ENCODE measurements at places on chromosomes 5 and 9.

DNA sequence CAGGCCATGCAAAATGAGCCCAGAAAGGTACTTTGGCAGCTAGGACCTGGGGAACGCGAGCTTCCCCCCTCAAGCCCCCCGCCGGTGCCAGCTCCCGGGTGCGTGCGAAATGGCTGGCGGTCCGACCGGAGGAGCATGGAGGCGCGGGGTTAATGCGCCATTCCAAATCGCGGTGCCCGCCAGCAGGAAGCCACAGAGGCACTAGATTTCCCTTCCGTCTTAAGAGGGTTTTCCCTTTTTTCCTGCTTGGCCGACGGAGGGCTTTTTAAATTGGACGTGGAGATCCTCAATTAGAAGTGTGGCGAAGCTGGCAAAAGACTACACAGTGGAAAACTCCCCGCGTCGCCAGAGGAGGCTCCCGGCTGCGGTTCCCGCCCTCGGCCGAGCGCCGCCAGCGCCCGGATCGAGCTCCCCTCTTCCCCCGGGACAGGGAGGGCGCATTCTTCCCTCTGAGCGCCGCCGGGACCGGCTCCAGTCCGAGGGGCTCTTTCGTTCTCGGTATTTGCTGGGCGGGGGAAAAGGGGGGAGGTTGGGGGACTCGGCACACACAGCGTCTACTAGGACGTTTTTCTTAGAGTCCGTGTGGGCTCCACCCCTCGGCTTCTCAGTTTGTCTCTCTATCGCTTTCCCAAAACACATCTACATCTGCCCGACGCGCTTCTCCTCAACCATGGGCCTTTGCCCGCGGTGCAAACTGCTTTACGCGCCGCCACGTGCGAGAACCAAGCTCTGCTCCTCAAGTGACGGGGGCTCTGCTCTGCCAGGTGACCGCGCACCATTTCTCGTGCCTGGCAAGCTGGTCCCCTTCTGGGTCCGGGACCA, 3.0 kb downstream of the GDNF start:
- DNase-seq, result no peak

- no peak for DNase-seq
Measured at GRCh38 chr9:101442318-101442717, 6.7 kb upstream of the ALDOB start.

- no peak for DNase-seq
Measured at GRCh38 chr5:135678640-135679268, 100.0 kb upstream of the CXCL14 start.

- DNase-seq, result no peak
Measured at GRCh38 chr9:33765411-33765810, 29.9 kb upstream of the PRSS3 start.

DNA sequence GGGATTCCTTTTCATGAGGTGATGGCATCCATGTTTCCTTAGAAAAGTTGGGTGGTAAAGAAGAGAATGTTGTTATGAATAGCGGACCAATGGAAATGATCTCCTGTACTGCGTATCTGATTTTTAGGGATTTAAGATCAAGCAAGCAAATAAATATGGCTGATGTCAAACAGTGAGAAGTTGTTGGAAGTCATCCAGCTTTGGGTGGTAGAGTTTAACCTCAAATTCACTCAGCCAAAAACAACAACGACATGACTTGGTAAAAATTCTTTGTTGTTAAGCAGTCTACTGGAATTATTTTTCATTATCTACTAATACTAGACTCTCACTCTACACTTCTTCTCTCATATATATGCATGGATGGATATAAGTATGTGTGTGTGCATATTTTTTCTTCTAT, 426.5 kb downstream of the CTNND2 start:
- DNase-seq, result no peak

DNA sequence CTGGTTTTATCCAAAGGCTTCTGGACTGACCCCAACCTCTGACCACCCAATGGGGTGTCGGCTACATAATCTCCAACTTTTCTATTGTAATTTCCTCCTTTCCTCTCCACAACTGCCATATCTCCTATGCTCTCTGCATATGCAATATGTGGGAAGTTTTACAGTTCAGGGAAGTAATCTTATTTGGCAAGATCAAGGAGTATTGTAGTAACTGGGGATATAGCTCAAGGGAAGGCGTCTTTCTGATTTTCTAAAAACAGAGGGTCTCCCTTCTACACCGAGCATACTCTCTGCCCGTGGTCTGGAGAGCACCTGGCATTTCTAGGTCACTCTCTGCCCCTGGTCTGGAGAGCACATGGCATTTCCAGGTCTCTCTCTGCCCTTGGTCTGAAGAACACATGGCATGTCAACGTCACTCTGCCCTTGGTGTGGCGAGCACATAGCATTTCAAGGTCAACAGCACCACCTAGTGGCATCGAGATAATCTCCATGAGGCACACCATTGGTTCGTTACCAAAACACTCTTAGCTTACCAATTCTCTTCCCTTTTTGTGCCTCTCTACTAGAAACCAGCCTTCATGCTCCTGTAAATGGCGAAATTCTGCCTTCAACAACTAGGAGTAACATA, 616.4 kb upstream of the NUDT12 start:
- DNase-seq, result no peak

DNA sequence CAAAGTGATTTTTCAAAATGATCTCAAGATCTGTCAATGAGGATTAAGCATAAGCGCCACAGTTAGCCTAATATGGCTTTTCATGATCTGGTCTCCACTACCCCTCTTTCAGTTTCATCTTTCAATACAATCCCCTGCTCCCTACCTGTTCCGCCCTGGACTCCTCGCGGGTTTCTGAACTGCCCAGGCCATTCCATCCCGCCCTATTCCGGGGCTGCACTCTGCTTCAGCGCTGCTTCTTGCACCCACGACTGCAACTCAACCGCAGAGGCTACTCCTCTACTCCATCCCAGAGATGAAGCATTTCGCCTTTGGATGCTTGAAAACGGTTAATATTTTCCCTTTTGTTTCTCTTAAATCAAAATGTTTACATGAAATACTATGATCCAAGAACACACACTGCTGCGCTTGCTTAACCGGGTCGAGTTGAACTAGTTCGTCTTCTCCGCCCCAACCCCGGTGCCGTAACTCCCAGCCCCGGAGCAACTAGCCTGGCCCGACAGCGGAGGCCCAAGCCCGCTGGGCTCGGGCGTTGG, 716 bp upstream of the OTULIN start:
- DNase-seq, result no peak

GRCh38 chr9:72721067-72721466, 199.7 kb downstream of the TMC1 start:
- DNase-seq, result no peak

- DNase-seq, result no peak
Measured at GRCh38 chr5:178590141-178590923, at the start of gene COL23A1. Gene COL23A1, minus strand, starts transcription at chr5:178590393.

DNA sequence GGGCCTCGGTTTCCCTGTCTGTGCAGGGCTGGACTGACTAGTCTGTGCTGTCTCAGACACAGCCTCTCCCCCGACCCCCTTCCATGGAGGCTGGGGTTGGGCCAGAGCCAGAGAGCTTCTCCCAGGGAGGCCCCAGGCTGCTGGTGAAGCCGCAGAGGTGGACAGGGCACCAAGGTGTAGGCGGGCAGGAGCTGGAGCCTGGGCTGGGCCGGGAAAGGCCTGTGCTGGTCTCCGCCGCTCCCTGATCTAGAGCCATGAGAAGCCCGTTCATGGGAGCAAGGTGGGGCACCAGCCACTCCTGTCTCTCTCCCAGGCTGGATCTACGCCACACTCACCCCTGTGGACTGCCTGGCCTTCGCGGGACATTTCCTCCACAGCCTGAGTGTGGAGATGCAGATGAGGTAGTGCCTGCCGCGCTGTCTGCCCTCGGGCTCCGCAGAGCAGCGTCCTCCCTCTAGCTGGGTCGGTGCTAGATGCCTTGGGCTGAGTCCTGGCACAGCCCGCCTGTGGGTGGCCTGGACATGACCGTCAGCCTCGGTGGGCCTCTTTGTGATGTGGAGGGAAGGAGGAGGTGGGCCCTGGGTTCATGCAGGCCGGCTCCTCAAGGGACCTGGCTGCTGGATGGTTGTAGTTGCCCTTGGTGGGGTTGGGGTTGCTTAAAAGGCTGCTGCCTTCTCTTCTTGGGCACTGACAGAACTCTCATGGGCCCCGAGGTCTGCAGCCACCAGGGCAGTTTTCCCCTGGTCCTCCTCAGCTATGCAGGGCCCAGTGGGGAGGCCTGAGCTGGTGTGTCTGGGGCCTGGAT, 79.4 kb downstream of the PHF2 start:
- DNase-seq, result no peak

- DNase-seq, result no peak
Measured at GRCh38 chr9:136105398-136106135, 10.5 kb upstream of the NACC2 start.

DNA sequence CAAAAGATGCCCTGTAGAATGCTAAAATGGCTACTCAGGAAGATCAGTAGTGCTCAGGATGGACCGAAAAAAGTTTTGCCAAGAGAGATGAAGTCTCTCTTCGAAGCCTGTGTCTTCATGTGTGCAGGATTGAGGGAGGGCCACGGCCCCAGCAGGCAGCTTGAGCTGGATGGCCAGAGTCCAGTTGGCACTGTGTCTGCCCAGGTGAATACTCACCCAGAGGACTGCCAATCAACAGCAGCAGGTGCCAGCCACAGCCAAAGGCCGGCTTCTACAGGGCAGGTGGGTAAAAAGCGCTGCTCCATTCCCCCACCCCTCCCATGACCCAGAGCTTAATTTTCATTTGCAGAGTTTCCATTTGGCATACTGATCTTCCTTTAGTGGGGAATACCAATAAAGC, 287.9 kb upstream of the ZNF608 start:
- no peak for DNase-seq

GRCh38 chr9:112532427-112532826, 45.8 kb downstream of the KIAA1958 start:
- DNase-seq, result no peak

- no peak for DNase-seq
Measured at GRCh38 chr5:74272024-74272775, 368.3 kb downstream of the ENC1 start.

DNA sequence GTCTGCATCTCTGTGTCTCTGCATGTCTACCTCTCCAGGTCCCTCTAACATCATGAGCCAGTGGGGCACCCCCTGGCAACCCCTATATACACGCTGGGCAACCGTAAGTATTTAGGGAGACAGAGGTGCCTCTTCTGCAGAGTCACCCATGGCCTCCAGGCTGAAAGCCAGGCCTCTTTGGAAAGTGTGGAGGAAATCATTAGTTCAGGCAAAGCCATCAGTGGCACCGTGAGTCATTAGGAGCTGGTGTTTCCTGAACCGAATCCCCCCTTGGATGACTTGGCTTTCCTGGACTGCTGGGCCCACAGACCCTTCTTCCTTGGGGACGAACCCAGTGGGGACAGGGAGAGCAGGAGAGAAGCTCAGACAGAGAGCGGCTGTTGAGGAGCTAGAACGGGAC, 174.8 kb downstream of the OLFM1 start:
- DNase-seq, result no peak

GRCh38 chr9:73042155-73042554, 89.3 kb upstream of the ALDH1A1 start:
- DNase-seq, result no peak

GRCh38 chr5:113273948-113274347, 160.8 kb downstream of the TSSK1B start:
- DNase-seq, result no peak

DNA sequence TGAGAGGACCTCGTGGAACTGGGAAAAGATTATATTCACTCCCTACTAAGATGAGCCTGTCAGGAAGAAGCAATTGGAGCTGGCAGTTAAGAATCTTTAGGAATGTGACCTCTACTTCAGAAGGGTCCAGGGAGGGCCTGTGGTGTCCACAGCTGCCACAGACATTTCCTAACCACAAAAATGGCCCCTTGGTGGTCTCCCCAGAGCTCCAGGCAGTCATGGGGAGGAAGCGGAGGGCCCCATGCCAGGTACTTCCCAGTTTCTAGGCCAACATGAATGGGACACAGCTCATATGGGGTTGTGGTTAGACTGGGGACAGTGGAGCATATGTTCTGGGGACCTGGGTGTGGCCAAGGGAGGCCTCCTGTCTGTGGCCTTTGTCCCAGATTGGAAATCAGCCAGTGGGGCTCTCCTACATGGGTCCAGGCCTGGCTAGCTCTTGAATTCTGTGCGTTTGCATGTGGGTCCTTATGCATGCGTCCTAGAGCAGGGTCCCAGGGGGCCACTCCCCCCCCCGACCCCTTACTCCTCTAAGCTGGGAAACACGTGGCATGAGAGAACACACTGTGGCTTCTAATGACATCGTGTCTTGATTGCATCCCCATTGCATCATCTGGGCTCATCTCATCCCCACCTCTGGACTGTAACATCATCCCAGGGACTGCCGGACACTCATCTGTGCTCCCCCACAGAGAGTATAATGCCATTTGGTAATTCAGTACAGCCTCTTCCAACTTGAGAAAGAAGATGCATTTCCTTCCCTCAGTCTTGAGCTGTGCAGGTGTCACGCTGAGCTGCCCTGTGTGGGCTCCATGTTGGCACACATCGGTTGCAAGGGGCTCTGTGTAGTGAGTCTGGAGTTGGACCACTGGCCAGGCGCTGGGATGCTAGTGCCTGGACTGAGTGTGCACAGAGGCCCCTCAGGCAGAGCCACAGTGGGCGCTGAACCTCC, 31.3 kb downstream of the IRF1 start:
- DNase-seq, result no peak

GRCh38 chr5:59133764-59134261, 550.9 kb downstream of the RAB3C start:
- no peak for DNase-seq
